ENCODE measurements at places on chromosomes 7 and 10.

- DNase-seq = no peak
Observed at GRCh38 chr7:100649826-100650565, 6.3 kb downstream of the ACTL6B start.

DNA sequence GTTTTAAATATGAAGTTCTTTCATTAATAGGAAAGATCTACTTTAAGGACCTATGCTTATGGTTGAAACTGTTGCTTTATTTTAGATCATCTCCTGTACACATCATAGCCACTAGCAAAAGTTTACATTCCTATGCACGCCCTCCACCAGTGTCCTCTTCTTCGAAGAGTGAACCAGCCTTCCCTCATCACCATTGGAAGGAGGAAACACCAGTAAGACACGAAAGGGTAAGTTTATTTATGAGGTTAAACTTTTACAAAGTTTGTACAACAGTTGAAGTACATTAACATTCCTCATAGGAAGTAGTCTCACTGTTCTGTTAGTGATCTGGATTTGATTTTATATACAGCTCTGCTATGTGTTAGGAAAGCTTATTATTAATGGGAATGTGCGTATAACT is 16.9 kb downstream of the HBP1 start:
- DNase-seq = no peak

DNA sequence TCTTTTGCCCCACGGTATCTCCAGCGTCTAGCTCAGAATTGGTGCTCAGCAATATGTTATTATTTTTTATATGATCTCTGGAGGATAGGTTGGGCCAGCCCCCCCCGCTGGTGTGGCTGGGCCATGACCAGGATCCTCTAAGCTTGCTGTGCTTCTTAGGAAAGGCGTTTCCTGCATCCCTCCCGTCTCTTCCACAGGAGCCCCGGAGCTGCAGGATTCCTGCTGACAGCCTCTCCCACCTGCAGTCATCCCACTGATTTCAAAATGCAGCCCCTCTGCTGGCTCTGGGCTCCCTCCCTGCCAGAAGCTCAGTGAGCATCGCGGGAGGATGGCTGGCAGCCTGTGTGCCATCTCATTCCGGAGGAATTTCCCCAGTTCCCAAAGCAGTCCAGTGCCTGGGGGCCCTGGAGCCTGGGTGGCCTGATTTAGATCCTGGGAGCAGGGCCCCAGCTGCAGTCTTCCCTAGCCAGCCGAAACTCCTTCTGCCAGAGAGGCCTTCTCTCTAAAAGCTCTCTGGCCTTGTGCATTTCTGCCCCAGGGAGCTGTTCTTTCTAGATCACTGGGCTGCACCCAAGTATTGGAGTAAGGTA is 21.8 kb upstream of the GOLGA7B start:
- DNase-seq = no peak

DNA sequence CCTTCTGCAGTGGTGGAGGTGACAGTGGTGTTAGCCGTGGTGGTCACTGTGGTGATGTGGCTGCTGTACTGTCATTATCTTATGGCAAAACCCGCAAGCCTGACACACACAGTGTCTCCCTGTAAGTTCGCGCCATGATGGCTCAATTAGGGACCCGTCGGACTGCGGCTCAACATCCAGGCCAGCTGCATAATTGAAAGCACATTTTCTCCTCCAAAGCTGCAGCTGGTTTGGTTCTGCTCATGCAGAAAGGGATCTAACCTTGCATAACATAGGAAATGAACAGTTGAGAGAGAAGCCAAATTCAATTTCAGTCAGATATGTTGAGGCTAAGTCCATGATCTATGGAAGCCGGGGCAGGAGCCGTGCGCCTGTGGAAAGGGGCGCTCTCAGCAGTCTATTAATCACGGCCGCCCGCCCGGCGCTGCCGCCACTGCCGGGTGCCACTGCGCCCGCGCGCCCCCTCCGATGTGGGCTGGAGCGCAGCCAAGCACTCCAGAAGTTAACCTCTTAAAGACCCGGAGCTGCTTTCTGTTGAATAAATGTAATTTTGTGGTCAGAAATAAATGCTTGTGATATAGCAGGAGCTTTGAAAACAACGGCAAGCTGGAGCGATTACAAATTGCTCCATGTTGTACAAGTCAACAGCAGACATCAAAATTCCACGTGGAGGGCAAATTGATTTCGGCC is 227.7 kb downstream of the CUX1 start:
- no peak for DNase-seq

DNA sequence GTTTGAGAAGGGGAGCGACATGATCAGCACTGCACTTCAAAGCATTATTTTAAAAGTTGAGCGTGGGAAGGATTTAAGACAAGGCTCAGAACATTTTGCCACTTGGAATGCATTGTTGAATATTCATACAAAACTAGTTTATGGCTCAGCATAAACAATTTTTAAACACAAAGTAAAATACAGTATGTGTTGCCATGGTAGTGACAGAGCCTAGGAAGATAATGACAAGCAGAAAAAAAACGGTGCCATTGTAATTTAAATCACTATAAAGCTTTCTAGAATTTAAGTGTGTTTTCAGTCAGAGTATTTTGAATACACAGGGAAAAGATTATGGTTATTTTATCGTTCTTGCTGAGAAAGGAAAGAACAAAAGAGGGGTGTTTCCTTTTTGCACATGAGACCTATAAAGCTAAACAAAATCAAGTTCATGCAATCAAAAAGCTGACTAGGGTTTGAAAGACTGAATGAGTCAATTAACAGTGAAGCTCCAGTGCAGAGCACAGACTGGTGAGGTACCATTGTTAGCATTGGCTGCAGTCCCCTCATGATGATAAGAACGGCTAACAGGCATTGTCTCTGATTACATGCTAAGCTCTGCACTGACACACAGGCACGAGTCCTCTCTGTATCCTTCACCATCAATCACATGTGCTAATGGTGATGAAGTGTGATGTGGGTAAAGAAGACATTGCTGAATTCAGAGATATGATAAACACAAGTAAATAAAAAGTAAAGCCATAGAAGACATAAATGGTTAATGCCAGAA is 181.9 kb upstream of the VSTM2A start:
- no peak for DNase-seq

DNA sequence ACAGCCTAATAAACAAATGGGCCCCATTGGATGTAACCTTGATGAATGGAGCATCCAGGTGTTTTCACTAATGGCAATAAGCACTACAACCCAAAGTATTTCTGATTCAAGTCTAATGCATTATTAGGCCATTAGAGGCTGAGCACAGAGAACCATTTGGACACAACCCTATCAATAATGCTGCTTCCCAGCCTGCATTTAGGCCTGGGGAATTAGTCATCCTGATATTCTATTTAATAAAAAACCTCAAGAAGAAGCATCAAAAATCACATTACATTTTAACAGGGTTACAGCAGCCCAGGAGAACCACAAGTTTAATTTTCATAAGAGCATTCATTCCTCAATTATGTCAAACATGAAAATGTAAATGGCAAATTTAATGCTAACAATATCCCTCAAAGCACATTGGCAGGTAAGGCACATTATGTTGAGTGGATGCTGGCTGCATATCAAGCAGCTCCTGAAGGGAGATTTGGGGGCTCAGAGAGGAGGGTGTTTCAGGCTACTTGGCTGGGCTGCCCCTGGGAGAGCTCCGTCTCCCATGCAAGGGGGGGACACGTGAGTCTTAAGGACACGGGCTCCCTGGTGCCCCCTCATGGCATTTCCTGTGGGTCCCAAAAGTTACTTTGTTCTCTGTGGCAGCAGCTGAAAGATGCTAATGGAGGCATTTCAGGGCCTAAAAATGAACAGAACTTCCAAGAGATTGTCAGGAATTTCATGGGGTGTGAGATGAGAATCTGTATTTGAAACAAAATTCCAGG is 143.4 kb downstream of the HERPUD2 start:
- DNase-seq = no peak

GRCh38 chr10:18113881-18114280 is 26.3 kb upstream of the CACNB2 start:
- no peak for DNase-seq

- no peak for DNase-seq
Observed at GRCh38 chr7:108643136-108643535, 73.5 kb downstream of the DNAJB9 start.

DNA sequence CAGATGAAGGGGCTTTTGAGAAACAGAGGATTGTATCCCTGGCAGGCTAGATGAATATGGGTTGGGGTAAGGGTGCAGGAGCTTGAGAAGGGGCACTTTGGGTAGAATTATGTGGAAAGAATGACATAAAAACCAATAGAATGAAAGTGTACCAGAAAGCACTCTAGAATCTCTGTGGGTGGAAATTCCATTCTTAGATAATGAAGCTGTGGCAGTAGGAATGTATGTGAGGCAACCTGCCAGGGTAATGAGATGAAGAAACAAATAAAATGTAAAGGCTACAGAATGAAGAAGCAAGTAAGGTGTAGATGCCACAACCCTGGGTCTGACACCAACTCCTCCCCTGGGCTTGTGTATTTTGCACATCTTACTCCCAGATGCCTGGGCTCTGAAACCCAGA is 16.8 kb downstream of the NOBOX start:
- DNase-seq = no peak

GRCh38 chr7:76372984-76373833 is 14.4 kb upstream of the YWHAG start:
- DNase-seq = no peak

DNA sequence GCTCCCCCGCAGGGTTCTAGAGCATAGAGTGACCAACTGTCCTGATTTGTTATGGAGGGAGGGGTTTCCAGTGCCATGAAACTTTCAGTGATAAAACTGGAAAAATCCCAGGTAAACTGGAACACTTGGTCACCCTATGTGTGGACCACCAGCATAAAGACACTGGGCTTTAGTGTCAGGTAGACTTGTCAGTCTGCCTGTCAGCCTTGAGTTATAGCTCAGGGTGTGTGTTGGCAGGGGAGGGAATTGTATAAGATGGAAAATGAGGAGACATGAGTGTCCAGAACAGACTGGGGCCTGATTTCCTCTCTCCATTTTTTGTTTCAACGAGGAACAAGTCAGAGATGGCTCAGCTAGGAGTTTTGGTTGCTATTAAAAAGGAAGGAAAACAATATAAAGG is 10.2 kb upstream of the EFCAB10 start:
- no peak for DNase-seq

GRCh38 chr7:36710186-36710791 is 14.0 kb downstream of the AOAH start:
- DNase-seq = no peak

Measured in B cell (primary cell).